ENCODE measurements at places on chromosomes 16 and 17.

GRCh38 chr17:71505200-71505599 lies 615.6 kb upstream of the SOX9 start:
- DNase-seq, result no peak

DNA sequence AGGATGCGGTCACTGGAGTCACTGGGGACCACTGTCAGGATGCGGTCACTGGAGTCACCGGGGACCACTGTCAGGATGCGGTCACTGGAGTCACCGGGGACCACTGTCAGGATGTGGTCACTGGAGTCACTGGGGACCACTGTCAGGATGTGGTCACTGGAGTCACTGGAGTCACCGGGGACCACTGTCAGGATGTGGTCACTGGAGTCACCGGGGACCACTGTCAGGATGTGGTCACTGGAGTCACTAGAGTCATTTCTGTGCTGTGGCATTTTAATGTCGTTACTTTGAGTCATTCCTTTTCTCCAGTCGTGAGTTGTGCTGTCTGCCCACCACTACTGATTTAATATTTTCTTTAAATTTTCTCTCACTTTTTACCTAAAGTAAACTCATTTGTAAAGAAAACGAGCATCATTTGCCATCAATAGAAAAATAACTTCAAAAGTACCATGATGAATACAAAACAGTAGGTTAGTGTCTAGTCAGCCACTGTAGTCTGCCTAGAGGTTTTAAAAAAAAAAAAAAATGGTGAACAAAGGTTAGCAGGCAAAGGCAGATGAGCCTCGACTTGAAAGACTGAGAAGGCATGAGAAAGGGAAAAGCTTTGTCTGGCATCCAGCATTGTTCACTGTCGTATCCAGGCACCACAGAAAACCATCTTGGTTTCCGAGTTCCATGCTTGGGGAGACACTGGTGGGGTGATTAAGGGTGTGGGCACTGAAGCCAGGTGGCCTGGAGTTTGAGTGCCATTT lies 346.6 kb downstream of the SNX29 start:
- no peak for DNase-seq

DNA sequence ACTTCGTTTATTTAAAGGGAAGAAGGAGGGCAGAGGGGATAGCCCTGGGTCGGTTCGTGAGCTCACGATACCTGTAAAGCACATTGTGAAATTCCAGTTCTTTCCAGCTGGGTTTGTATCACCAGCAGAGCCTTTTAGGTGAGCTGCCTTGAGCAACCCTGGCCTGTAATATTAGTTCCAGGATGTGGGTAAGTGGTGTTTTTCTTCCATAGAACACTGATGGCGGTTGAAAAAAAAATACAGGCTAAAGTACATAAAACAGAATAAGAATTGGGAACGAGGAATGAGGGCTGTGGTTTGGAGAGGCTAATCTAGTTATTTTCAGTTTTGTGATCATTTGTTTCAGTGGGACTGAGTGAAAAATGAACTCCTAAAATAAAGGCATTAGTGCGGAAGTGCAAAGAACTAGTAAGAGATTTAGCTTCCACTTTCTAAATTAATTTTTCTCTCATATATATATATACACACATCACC lies 20.6 kb downstream of the HS3ST3B1 start:
- no peak for DNase-seq

- DNase-seq, result no peak
Observed at GRCh38 chr17:43641416-43641815, 20.3 kb downstream of the MEOX1 start.

- peak; percentile 62 for DNase-seq
Observed at GRCh38 chr17:73533127-73533526, 111.1 kb downstream of the SDK2 start.

DNA sequence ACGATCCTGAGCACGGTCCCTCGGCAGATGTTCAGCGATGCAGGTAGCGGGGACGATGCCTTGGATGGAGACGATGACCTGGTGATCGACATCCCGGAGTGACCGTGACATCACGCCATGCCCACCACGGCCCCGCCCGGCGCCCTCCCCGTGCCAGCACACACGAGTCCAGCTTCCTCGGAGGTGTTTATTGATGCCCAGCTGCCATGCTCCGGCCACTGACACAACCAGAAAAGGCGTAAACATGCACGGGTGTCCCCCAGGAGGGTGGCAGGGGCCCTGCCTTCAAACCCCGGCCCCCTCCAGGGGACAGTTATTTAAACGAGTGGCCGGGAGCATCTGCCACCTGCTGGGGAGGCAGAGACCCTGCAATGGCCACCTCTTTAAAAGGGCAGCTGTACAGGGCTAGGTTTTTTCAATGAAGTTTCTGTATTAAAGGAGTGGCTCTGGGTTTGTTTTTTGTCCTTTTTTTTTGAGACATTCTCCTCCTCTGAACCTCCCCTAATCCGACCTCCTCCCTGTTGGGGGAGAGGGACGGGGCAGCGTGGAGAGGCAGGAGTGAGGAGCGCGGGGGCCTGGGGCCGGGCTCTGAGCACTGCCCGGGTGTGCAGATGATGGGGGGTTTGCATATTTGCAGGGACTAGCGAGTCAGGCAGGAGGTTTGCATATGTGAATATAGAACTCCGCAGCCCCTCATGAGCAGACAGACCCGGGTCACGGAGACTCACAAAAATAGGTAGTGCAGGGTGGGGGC lies 5.3 kb downstream of the DOC2A start:
- no peak for DNase-seq

DNA sequence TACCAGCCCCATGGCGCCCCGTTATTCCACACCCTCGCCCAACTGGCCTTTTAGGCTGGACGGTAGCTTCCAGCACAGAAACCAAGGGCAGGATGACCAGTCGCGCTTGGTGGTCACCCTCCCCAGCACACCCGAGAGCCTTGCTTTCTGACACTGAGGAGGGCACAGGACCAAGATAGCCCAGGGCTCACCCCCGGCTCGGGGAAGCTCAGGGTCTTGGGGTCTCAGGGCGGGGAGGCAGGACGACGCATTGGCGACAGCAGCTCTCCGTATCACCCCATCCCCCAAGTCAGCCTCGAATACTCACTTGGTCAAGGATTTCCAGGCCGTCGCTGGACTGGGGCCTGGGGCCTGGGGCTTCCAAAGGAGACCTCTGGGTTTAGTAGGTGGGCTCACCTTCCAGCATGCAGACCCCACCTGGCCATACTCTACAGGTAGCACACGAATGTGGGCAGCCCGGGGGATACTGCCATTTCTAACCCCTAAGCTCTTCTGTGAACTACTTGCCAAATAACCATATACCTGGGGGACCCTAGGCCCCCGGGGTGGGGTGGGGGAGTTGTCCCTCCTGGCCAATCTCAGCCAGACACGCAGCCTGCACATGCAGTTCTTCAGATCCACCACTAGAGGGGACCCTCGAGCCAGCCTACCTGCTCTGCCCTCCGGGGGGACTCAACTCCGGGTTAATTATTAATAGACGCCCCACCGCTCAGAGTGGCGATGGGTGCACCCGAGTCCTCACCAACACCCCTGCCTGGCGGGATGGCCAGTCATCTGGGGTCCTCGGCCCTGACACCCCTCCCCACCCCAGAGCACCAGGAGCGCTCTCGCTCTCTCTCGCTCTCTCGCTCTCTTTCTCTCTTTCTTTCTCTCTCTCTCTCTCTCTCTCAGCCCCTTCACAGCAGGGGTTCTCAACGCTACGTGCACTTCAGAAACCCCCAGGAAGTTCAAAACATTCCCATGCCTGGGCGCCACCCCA lies 30.0 kb downstream of the TBC1D16 start:
- DNase-seq, result no peak

GRCh38 chr17:44636562-44636961 lies 19.7 kb upstream of the MEIOC start:
- DNase-seq, result no peak

DNA sequence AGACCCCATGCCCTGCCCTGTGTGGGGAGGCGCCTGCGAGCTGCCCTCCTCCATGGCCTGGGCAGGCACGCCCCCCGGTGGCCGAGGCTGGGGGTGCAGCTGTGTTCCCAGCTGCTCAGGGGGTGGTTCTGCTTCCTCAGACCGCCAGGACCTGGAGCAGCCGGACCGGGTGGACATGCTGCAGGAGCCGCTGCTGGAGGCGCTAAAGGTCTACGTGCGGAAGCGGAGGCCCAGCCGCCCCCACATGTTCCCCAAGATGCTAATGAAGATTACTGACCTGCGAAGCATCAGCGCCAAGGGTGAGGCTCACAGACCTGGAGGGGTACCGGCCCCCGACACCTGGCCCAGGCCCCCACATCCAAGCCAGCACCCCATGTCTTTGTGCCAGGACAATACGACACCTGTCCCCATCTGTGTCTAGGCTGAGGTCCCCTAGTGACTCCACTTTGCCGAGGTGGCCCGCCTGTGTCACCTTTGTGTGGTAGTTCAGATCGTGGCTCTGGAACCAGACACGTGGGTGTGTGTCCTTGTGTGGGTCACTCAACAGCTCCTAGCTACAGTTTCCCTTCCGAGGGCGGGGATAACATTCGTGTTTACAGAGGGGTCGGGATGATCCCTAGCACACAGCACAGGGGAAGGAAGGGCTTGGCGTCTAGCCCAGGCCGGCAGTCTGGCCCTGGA lies 9.3 kb downstream of the GJD3 start:
- DNase-seq, result peak; percentile 34

DNA sequence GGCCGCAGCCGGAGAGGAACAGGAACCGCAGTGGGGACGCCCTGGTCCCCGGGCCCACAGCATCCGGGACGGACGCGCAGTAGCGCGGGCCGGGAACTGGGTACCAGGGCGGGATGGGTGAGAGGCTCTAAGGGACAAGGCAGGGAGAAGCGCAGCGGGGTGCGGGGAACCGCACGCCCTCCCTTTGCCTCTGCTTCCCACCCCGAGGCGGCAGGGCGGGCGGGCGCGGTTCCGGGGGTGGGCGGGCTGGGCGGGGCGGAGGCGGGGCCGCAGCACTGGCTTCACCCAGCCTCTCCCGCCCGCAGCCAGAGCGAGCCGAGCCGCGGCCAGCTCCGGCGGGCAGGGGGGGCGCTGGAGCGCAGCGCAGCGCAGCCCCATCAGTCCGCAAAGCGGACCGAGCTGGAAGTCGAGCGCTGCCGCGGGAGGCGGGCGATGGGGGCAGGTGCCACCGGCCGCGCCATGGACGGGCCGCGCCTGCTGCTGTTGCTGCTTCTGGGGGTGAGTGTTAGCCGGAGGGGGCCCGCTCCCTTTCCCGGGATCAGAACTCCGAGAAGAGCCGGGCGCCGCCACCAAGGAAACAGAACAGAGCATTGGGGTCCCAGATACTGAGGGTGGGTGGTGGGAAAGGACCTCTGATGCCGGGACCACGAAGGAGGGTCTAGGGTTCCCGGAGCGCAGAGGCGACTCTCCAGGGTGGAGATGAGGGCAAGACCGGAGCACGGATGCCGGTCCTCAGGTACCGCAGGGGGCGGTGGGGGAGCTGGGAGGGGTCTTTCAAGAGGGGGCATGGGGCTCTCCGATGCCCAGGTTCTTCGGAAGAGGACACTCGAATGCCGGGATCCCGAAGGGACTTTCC lies at the start of gene NGFR:
NGFR (plus strand) TSS at position 308 of the 856 bp plus-strand sequence; CDS start at position 433, 125 bp downstream.
- DNase-seq, result peak; percentile 5

GRCh38 chr17:81948635-81949378 lies 1.8 kb upstream of the MYADML2 start:
- no peak for DNase-seq

DNA sequence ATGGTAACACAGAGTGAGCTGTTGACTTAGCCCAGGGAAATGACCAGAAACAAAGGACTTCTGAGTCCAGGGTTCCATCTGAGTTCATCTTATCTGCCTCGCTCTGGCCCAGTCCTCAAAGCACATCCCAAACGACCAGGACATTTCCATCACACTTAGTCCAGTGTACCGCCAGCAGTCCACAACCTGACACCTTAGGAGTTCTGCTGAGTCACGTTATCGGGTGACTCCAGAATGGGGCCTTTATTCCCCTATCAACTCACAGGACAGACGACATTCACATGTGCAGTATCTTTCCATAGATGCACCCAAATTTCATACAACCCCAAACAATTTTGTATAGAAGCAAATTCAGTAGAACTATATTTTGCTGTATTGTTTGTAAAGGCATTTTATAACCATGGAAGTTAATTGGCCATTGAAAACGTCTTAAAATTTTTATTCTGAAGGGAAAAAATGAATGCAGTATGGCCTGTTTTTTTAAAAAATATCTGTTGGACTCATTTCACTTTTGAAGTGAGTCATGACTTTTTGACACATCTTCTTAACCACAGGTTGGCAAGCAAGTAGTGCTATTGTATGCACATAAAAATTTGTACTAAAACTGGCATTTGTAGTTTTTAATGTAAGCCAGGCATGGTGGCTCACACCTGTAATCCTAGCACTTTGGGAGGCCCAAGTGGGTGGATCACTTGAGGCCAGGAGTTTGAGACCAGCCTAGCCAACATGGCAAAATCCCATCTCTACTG lies 46.3 kb downstream of the ZNF18 start:
- no peak for DNase-seq

DNA sequence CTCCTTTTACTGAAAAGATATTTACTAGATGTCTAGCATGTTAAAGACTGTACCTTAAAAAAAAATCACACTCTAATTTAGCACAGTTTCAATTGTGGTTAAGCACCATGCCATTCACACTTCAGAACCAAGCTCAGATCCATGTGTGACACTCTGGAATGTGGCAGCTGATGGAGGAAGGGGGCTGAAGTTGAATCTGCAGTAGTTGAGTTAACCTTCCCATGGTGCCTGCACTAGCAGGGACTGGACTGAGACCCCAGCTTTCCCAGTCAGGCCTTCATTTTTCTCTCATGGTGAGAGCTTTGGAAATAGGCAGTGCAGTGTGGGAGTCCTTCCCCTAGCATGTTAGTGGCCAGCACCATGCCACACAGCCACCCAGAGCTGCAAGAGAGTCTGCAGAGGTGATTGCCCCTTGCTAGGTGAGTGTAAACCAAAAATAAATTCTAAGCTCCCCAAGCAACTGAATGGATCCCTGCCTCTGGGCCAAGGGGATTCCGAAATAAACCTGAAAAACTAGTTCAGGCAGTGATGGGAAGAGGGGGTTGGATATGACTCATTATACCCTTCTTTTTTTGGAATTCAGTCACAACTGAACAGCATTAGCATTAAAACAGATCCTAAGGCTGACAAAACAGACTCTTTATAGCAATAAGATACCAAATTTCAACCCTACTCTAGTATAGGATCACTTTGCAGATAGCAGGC lies 208.5 kb downstream of the WWOX start:
- no peak for DNase-seq

DNA sequence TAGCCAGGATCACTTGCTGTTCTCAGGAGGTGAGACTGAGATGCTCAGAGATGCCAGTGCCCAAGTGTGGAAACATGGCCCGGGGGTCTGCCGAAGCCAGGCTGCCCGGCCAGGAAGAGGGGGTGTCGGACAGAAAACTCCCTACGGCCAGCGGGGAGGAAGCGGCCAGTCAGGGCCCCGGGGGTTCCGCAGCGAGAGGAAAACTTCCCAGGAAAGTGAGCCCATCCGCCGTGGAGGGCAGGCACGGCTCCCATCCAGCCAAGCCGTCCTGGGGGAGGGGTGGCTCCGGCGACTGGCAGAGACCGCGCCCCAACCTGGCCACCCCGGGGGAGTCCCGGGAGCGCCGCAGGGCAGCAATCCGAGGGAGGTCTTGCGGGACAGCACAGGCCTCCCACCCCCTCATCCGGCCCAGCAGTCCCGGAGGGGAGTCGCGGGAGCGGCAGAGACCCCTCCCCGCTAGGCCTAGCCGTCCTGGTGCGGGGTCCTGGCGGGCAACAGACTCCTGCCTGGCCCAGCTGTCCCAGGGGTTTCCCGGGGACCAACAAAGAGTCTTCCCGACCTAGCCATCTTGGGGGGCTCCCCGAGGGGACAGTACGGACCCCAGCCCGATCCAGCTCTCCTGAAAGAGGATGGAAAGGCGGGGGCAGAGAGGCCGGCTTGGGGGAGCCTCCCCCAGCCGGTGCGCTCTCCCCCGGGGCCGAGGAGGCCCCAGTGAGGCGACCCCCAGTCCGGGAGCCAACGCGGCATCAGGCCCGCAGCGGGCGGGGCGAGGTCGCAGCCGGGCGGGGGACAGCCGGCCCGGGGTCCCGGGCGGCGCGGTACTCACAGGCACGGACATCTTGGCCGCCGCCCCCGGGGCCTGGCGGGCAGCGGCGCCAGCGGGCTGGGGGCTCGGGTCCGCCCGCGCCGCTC lies 13.8 kb upstream of the BCAR1 start:
- DNase-seq, result peak; percentile 31

Measured in anterior cingulate cortex (tissue), 58 donors.